ENCODE measurements at places on chromosomes 2 and 18. TPM values are rescaled to one million over a fixed set of nuclear protein-coding genes. Genes with fewer than 3 reads are reported as not detected.

ANKRD29 gene
- total RNA-seq: 0.07 TPM

RAB6C gene
- total RNA-seq: not detected

PROKR1 gene
- total RNA-seq: not detected

MYCN gene
- not detected for total RNA-seq

ZDBF2 gene
- total RNA-seq: 7.5 TPM

Measured in T-helper 2 cell treated with Interferon-gamma antibody and Interleukin-4, amounts not matched to agents 100 ng/mL and 5 ng/mL, for 36 hours (primary cell).